ENCODE measurements at places on chromosomes 5 and 9.

DNA sequence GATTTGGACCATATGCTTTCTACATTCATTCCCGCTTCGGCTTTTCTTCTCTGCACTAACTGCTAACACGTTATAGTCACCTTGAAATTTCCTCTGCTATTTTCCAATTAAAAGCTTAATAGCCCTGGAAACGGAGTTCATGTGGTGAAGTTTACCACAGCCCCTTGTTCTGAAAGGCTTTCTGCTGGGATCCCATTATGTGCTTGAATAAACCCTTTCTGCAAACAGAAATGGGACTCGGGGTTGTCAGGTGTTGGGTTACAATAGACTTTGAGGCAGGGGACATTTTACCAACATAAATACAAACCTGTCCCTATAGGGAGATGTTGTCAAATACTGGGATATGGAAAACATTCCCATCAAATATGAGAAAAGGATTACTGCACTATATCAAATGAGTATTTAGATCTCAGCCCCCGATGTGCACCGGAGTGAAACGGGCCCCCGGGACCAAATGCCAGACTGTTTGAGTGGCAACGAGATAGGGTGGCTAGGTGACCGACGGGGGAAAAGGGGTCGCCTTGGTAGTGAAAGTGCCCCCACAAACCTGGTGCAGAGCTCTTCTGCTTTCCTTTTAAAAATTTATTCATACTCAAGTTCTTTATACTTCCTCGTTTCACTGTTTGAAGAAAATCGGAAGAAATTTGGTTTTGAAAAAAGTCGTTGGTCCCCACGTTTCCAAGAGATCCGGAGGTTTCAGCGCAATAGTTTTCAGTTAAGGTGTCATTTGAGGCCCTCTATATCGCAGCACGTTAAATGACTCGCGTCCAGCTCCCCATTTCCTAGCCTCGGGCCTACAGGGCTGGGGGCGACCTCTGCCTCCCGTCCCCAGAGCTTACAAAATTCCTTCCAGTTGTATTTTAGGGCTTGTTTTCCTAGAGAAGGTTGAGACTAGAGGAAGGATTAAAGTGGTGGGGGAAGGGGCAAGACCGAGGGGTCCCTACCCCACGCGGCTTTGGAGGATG, 2.1 kb upstream of the DMRT3 start:
- DNase-seq, result no peak

GRCh38 chr9:93699650-93700049, 123.3 kb downstream of the PHF2 start:
- DNase-seq, result no peak

DNA sequence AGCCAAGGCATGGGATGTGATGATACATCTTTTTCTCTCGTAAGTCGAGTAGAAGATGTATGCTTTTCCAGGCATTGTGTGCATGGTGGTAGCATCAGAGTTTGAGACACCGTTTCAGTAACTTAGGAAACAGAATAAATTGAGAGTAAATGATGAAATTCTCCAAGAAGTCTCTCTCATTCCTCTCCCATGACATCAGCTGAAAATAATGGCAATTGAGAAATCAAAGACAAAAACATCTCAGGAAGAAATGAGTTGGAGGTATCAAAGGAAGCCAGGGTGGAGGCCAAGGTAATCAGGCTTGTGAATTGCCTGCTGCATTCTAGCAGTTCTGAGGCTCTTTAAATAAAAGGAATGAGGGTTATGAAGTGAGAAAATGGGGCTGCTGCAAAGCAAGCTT, 53.9 kb downstream of the SGCD start:
- DNase-seq, result no peak

- no peak for DNase-seq
Observed at GRCh38 chr9:99103901-99104458, 933 bp upstream of the TGFBR1 start.

- no peak for DNase-seq
Observed at GRCh38 chr9:121297389-121297788, 29.4 kb downstream of the GSN start.

- DNase-seq, result peak; percentile 88
Observed at GRCh38 chr5:56012281-56012963, 17.7 kb upstream of the IL6ST start.

GRCh38 chr9:114008667-114009410, 69.3 kb downstream of the AMBP start:
- DNase-seq, result no peak

DNA sequence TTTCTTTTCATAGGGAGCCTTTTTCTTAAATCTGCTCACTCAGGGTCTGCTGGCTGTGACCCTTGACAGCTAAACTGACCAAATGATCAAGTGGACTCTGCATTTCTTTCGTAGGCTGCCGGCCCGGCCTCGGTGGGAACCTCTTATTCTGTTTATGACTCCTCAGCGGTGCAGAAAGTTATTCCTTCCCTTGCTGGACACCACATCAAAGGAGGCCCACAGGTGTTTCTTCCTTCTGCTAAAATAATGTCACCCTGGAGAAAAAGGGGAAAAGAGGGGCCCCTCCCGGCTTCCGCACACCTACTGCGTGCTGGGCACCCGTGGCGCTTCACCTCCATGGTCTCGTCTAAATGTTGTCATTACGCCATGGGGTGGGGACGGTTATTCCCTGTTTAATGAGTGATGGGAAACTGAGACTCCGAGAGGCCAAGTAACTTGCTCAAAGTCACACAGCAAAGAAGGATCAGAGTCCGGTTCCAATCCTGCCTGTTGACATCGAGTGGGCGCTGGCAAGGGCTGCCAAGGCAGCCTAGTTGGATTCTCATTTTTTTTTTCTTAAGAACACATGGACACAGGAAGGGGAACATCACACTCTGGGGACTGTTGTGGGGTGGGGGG, 72.3 kb downstream of the CFAP77 start:
- DNase-seq, result no peak

- no peak for DNase-seq
Observed at GRCh38 chr9:130191749-130192120, 19.5 kb downstream of the NCS1 start.

DNA sequence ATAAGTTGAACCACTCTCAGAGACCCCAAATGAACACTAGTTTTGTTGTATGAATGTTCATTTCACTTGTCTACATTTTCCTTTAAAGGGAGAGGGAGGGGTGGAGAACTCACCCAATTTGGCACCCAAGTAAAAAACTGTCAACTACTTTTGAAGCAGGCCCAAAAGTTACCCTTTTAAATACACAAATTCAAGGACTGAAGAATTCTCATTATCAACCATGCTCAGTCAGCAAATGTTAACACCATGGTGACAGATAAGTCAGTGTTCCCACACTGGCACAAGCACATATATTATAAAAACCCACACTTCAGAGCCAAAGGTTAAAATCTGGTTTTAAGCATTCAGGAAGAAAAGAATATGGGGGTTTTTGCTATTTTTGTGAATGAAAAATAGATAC, 31.6 kb downstream of the CSNK1A1 start:
- DNase-seq, result no peak

DNA sequence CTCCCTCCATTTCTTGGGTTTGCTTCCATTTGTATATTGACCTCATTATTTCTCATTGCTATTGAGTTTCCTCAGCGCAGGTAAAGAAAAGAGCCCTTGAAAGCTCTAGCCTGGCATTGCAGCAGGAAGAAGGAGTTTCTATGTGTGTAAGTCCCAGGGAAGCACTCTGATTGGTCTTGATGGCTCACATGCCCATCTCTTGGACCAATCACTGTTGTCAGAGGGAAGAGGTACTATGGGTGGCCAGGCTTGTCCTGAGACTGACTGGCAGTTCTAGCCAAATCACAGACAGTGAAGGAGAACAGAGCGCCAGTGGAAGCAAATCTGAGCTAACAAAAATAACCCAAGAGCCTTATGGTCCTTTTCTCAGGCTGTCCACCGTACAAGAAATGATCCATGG, 219.0 kb downstream of the PAX5 start:
- DNase-seq, result no peak

- DNase-seq, result no peak
Observed at GRCh38 chr5:53397845-53398244, 82.6 kb upstream of the FST start.

GRCh38 chr5:62465985-62466925, 53.7 kb downstream of the IPO11 start:
- DNase-seq, result no peak

GRCh38 chr9:18343784-18344183, 130.2 kb upstream of the ADAMTSL1 start:
- DNase-seq, result no peak

DNA sequence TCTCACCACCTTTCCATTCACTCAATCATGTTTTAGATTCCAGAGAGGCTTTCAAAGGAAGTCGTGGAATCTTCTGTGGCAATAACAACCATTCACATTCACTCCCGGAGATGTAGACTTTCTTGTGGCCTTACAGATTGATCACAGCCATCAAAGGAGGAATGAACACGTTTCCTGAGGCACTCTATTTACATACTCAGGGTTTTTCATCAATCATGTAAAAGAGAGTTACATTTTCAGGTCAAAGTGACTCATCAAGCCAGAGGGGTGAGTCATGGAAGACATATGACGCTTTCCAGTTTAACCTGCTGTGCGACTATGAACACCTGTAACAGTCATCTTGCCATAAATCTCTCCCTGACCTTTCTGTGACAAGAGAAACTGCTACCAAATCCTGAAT, 39.3 kb upstream of the RAD23B start:
- DNase-seq, result peak; percentile 14

- DNase-seq, result no peak
Observed at GRCh38 chr9:121860744-121861143, 209.3 kb downstream of the DAB2IP start.

Measured in MM.1S (cell line).